ENCODE measurements at places on chromosomes 16 and 17. TPM values are rescaled to one million over a fixed set of nuclear protein-coding genes. Genes with fewer than 3 reads are reported as not detected.
A peak's percentile ranks its signal among the peaks of the same experiment; 100 is the strongest.

Gene PRKCA
- total RNA-seq: 88.4 TPM

Gene ZMYND15
- not detected for total RNA-seq

Gene ATXN2L
- total RNA-seq: 136 TPM

Gene HIC1
- total RNA-seq: 45.7 TPM

Gene SCIMP
- not detected for total RNA-seq

DNA sequence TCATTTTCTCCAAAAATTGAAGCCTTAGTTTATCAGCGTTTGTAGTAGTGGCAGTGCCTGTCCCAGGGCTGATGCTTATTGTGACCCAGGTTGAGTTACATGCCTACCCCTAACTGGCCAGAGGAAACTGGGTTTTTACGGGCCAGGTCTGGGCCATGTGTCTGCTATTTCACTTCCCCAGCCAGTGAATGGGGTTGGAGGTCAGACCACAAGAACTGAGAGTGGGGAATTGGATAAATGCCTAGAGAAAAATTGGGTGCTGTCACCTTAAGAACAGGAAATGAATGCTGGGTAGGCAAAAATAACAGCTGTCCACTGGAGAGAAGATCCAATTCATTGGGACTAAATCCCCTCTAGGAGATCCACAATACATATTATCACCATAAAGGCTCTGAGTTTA lies 5.2 kb downstream of the ADPRM start:
- peak; percentile 18 for DNase-seq

DNA sequence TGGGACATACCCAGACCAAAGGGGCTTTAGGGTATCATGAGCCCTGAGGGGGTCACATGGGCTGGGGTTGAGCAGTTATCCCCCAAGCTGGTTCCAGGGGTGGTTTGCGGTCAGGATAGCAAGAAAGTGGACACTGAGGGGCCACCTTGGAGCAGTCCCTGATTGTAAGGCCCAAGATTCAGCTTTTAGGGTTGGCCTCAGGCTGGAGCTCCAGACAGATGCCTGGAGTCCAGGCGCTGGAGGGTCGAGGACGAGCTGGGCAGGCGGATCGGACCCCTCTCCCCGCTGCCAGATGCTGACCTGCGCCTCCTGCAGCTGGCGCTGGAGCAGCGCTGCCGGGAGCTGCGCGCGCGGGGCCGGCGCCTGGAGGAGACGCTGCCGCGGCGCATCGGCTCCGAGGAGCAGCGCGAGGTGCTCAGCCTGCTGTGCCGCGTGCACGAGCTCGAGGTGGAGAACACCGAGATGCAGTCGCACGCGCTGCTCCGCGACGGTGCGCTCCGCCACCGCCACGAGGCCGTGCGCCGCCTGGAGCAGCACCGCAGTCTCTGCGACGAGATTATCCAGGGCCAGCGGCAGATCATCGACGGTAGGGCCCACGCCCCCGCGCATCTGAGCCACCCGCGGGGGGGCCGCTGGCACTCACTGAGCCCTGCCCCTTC lies 10.0 kb downstream of the BTBD17 start:
- DNase-seq: no peak

DNA sequence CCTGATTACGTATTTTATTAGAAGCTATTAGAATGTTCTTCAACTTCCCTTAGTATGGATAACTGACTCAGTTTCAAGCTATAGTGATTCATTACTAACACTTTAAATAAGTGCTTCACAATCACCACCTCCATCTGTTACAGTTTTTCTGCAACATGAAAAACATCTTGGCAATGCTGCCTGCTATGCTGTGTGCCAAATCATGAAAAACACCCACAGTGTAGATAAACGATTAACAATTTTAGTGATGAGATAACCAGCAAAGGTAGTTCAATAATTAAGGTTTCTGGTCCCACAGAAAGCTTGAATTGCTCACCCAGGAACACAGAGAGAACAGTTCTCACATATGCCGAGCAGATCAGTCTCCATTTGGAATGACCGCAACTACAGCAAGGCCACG lies 51.4 kb upstream of the SLC25A19 start:
- no peak for DNase-seq

DNA sequence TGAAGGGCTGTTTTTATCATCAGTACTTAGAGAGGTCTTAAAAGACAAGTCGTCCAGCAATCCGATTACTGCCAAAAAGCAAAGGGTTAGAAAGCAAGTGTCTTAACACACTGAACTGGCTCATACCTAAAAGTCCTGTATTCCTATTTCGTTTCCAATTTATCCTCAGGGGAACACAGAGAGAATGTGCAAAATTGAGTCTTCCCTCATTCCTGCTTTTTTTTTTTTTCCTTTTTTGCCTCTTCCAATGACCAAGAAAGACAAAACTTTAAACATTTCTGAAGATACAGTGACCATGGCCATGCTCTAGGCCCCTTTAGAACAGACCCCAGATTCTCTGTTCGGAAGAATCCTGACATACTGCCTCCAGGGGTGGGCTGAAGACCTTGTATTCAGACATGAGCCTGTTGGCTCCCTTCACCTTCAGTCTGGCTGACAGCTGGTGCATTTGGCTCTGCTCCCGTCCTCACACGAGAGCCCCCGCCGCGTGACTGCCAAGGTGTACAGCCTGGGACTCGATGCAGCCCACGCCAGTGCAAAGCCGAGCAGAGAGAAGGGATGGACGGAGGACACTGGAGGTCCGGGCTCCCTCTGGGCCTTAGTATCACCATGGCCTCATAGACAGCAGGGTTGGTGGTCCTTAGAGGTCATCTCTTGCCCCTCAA lies 47.0 kb downstream of the COTL1 start:
- DNase-seq: no peak

GRCh38 chr17:48563385-48563838 lies 14.7 kb downstream of the HOXB4 start:
- DNase-seq: no peak

DNA sequence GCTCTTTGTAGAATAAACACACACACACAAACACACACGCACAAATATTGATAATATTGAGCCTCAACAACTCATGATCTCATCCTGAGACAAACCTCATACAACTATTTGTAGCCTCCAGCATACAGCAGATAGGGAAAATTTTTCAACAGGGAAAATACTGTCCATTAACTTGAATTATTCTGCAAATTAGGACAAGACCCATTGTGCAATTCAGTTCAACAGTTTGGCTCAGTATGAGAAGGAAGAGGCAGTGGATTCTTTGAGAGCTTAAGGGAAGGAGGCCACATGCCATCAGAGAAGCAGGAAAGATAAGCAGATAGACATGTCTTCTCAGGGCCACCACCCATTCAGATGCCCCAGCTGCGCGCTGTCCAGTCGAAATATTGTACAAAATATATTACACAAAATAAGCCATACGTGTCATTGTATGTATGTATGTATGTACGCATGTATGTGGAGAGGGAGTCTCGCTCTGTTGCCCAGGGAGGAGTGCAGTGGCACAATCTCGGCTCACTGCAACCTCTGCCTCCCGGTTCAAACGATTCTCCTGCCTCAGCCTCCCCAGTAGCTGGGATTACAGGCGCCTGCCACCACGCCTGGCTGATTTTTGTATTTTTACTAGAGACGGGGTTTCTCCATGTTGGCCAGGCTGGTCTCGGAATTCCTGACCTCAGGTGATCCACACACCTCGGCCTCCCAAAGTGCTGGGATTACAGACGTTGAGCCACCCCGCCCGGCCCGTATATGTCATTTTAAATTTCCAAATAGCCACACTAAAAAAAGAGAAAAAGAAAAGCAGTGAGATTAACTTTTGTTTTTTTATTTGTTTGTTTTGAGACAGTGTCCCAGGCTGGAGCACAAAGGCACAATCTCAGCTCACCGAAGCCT lies 1.8 kb downstream of the ZC3H7A start:
- DNase-seq: no peak

GRCh38 chr17:72372185-72372584 lies 251.4 kb downstream of the SOX9 start:
- DNase-seq: no peak

DNA sequence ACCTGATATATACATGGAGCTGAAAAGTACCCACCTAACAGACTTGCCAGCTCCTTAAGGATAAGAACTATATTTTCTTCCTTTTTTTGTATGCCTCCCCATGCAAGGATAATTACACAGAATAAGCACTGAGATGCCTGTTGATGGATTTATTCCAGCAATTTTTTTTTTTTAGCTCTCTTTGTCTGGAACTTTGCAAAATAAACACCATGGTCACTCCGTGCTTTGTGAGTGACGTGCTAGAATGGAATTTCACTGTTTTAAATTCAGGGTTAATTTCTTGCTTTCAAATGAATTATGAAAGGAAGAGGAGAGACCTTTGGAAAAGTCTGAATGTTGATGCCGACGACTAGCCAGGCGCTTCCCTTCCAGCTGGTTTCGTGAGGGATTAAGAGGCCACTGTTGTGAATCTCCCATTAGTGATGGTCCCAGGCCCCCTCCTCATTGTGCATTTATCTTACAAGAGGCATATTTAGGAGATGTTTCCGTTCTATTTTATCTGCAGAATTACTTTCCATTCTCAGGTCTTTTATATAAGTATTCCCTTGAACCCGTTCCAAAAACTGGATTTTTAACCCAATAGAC lies 529.1 kb downstream of the WWOX start:
- no peak for DNase-seq

GRCh38 chr17:67602974-67603373 lies 114.8 kb upstream of the NOL11 start:
- peak; percentile 34 for DNase-seq

DNA sequence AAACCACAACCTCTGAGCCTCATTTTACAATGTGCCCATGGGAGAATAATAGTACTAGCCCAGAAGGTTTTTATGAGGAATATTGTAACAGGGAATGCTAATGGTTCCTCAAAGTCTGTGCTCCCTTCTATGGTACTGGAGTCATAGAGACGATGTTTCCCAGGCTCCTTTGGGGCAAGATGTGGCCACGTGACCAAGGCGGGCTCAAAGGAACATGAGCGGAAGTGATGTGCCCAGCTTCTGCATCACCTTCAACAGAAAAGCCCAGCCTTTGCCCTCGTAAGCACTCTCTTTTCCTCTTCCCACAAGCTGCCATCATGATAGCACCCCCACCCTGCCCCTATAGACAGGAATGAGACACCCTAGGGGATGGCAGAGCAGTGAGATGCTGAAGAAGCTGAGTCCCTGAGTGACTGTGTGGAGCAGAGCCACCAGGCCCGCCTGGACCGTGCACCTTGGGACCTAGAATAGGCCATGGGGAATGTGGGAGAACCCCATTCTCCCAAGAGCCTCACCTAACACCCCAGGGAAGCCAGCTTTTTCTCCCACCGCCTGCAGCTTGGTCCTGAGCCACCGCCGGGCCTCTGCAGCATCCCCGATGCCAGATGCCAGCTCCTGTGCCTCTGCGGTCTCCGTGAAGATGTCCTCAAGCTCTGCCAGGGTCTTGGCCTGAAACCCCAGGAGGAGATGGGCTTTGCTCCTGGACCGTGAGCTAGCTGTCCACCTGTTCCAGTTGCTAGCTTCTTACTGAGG lies 22.2 kb upstream of the PIK3R6 start:
- no peak for DNase-seq

DNA sequence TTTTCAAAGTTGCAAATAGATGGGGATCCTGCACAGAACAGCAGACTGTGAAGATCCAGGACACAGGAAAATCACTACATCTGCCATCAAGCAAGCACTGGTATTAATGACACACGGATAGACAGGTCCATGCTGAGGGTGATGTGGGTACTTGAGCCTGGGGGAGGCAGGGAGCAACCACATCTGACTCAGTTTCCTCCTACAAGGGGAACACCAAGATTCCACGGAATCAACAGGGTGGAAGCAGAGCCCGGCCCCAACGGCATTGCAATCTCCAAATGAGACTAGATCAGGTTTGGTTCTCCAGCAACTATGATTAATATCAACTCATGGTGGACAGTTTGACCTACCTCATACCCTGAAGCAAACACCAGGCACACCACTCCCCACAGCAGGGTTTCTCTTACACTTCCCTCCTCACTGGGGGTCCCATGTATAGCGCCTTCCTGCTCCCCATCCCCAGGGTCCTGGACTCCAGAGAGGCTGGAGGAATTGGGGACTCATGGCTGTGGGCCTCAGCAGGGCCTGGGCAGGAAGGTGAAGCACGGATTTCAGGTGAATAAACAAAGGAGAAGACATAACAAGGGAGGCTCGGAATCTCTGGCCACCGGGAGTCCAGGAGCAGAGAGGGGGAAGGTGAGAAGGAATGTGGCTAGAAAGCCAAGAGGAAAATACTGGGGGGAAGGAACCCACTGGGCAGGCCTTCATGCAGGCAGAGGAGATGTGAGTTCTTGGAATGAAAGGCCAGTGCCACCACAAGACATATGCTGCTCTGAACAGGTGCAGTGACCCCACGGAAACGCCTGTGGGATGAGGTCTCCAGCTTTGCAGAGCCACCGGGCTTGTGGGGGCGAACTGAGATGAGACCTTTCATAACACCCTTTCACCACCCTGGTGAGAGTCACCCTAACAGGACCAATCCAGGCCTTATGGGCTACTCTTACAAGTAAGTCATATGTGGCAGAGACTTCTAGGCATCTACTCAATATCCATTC lies 29.5 kb upstream of the PIK3R6 start:
- no peak for DNase-seq

Data from HFFc6 (cell line).